Stimulated activated CD4-positive, alpha-beta T cell treated with anti-CD3 and anti-CD28 coated beads, Interleukin-1b, Interleukin-23, amount 100 ng/mL, for 4 hours (primary cell): ENCODE measurements at places on chromosomes 16 and 17.

GRCh38 chr16:8943966-8944759, 19.5 kb downstream of the USP7 start:
- DNase-seq = no peak

- DNase-seq = no peak
Measured at GRCh38 chr17:28693869-28694268, 17.8 kb downstream of the PROCA1 start.

DNA sequence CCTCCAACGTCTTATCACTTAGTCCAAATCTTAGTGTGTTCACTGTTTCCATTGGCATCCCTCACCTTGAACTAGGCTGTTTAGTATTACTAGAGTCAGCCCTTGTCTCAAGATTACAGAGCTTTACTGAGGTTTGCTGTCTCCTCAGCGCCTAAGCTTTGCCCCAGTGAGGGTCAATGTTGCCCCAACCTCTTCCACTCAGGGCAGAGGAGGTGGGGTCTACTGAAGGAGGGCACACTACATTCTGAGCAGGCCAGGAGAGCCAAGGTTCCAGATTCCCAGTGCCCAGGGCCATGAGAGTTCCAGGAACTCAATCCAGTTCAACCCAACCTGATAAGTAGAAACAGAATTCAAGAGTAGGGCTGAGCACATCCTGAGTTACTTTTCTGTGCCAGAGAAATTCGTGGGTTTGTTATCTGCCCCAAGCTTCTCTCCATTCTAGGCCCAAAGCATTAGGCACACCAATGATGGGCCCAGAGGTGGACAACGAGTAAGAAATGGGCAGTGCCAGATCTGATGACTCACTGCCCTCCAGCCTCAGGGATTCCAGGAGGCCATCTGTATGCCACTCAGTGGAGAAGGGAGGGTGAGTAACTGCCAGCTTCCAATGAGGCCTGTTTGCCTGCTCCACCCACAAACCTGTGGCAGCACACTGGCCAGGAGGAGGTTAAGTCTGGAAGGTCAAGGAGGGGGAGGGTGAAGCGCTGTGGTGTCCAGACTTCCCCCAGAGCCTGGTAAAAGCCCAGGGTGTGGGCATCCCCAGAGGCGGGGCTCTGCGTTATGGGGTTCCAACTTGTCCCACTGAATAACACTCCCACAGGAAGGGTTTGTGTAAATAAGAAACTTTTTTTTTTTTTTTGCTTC, 8.2 kb downstream of the TUBG2 start:
- DNase-seq = no peak

DNA sequence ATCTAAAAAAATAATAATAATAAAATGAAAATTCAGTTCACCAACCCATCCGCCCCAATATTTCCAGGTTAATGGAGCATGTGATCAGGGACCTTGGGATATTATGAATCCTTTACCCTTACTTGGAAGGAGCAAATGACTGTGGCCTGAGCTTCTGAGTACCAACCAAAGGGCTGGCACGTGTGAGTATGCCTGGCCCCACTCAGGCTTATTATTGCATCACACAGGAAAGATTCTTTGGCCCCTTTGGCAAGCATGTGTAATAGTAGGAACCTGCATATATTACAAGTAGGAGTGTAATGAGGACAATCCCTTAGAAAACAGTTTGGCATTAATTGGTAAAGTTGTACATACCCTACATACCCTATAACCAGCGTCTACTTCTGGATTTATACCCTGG, 7.2 kb upstream of the C17orf78 start:
- DNase-seq = no peak

- no peak for DNase-seq
Measured at GRCh38 chr16:69344171-69344570, 4.6 kb downstream of the NIP7 start.

DNA sequence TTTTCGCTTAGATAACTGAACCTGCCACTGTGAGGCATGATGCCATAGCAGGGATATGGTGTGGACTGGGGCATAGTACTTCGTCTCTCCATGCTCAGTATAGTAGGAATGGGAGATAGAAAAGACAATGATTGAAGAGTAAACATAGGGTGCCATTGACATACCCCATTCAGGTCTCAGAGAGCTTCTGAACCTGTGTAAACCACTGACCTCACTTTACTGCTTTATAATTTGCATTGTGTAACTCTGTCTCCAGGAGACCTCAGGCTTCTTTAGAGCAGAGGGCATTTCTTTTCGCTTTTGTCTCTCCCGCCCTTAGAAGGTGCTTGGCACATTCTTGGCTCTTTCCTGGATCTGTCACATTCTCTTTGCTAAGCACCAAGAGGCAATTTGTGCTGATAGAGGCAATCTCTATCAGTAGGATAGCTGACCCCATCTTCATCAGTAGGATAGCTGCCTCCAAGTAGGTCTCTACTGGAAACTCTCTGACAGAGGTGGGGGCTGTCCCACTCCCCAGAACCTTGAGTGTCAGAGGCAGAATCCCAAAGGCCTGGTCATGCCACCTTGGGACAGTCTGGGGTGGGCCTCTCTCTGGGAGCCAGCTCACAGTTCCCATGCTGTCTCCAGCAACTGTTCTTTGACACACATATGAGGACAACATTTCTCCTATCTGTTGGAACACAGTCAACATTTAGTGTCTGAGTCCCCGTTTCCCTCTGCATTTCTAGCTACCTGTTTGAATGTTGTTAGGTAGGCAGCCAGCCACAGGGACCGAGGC, 181.9 kb downstream of the UTP18 start:
- no peak for DNase-seq

GRCh38 chr16:23333034-23333579, 31.0 kb downstream of the SCNN1B start:
- DNase-seq = no peak

GRCh38 chr16:31351942-31352325, 3.0 kb upstream of the ITGAX start:
- DNase-seq = no peak

GRCh38 chr16:56506941-56507340, 12.9 kb downstream of the BBS2 start:
- no peak for DNase-seq

DNA sequence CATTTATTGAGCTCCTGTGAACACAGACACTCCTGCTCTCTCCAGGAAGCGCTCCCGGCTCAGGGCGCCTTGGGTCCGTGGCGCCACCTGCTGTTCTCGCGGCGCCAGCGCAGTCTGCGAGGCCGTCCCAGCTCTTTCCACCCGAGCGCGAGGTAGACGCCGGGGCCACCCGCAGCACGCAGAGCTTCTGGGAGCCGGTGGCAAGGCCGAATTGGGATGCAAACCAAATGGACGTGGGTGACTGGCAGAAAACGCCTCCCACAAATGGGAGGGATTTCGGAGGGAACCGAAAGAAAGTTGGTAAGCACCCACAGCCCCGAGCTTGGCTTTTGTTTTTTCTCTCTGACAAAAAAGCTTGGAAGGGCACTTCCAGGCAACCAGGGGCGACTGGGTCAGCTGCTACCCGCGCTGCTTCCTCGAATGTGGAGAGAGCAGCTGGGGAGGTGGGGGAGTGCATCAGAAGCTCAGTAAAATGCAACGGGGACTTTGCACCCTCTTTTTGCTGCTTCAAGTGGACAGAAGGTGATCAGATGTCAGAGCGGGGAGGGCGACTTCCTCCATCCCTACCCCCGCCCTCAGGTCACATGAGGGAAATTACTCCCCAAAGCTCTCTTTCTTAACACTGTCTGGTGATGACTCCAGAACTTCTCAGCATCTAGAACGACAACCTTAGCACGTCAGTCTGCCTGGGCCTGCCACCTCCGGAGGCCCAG, 13.5 kb upstream of the N4BP1 start:
- peak; percentile 78 for DNase-seq

- no peak for DNase-seq
Measured at GRCh38 chr17:16432017-16432416, 16.6 kb downstream of the TRPV2 start.

- no peak for DNase-seq
Measured at GRCh38 chr16:1650131-1650530, 27.9 kb upstream of the JPT2 start.

- DNase-seq = no peak
Measured at GRCh38 chr16:16067127-16067526, 117.7 kb downstream of the ABCC1 start.

- DNase-seq = no peak
Measured at GRCh38 chr16:54519161-54519695, 232.6 kb upstream of the IRX3 start.

GRCh38 chr16:35734728-35735402, 2275.5 kb downstream of the TP53TG3F start:
- DNase-seq = no peak

DNA sequence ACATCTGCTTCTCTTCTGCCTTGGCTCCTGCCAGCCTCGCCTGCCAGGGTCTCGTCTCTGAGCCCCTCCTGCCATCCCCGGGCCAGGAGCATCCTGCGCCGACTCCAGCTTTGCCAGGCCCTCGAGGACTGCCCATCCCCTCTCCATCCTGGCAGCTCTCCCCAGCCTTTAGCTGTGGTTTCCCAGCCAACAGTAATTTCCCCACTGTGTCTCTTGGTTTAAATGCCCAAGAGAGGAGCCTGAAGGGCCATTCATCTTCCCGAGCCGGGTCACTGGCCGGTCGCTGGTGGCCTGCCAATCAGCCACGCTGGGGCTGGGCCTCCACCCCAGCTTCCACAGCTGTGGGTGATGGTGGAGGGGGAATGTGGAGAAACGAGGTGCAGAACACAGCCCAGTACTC, 47.8 kb downstream of the MRC2 start:
- no peak for DNase-seq

GRCh38 chr16:23089111-23089510, 60.1 kb downstream of the USP31 start:
- no peak for DNase-seq

GRCh38 chr17:9006175-9006767, 15.0 kb upstream of the NTN1 start:
- no peak for DNase-seq

DNA sequence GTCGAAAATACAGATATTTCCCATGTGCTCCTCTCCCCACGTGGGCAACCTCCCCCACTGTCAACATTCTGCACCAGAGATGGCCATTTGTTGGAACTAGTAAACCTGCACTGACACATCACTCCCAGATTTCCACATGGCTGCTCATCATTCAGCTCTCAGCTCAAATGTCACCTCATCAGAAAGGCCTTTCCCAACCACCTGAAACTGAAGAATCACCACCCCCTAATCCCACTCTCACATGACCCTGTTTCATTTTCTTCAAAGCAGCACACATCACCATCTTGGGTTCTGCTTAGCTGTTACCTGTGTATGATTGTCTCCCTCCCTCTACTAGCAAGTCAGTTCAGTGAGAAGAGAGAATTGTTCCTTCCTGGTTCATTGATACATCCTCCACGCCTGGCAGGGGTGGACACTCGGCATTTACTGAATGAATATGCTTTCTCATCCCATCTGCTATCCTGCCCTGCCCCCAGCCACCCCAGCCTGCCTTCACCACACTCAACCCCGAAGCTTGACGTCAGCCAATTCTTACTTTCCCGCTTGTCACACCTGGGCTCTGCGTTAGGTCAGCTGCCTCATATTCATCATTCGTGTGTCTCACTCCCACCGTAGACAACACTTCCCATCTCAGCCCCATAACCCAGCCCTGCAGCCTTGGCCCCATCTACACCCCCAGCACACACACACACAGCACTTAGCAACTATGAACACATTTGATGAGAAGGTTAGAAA, 1.5 kb downstream of the C17orf114 start:
- no peak for DNase-seq

GRCh38 chr16:3025032-3026002, 1.5 kb downstream of the THOC6 start:
- DNase-seq = no peak
